Stimulated activated CD4-positive, alpha-beta T cell treated with anti-CD3 and anti-CD28 coated beads, Interleukin-1b, Interleukin-23, amount 100 ng/mL, for 4 hours (primary cell): ENCODE measurements at places on chromosomes 2 and 18.

GRCh38 chr18:23883277-23883790, 131.2 kb upstream of the TTC39C start:
- no peak for DNase-seq

- no peak for DNase-seq
Observed at GRCh38 chr2:119820275-119820674, 60.6 kb downstream of the PTPN4 start.

DNA sequence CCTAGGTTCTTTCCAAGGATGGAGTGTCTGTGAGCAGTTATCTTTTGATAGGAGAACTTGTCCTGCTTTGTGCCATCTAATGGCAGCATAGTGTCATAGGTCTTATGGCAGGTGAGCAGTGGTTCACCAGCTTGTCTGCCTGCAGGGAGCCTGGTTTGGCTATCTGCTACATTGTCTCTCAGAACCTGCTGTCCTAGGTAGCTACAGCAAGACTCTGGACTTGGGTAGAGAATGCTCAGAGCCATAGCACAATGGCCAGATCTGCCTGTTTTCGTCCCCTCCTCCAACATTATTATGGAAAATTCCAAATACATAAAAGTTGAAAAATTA, 28.3 kb downstream of the AGFG1 start:
- DNase-seq = no peak

DNA sequence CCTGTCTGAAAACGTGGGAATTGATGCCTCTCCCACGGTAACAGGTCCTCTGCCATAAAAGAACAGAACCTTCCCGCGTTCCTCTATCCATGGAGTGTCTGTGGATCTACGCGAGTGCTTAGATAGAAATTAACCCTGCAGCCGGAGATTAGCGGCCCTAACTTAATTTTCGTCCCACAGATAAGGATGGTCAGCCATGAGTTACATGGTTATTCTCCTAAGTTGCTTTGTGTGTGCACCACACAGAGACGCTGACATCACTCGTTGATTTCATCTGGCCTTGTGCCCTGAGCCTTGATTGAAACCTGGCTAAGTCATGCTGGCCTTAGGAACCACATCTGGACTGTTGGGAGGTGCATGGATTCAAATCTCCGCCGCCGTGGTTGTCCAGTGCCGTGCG, 132.1 kb downstream of the GBX2 start:
- DNase-seq = no peak

GRCh38 chr2:167406558-167406957, 518.3 kb downstream of the XIRP2 start:
- DNase-seq = no peak

DNA sequence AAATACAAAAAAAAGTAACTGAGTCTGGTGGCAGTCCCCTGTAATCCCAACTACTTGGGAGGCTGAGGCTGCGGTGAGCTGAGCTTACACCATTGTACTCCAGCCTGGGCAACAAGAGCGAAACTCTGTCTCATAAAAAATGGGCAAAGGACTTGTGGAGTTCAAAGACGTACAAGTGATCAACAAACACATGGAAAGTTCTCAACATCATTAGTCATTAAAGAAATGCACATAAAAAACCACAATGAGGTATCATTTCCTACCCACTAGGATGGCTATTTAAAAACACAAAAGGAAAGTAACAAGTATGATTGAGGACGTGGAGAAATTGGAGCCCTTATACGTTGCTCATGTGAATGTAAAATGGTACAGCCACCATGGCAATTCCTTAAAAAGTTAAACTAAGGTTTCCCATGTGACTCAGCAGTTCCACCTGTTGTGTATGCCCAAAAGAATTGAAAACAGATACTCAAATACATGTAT, 52.3 kb downstream of the RAB10 start:
- DNase-seq = no peak

- DNase-seq = no peak
Observed at GRCh38 chr18:44758861-44759631, 78.4 kb downstream of the SETBP1 start.

DNA sequence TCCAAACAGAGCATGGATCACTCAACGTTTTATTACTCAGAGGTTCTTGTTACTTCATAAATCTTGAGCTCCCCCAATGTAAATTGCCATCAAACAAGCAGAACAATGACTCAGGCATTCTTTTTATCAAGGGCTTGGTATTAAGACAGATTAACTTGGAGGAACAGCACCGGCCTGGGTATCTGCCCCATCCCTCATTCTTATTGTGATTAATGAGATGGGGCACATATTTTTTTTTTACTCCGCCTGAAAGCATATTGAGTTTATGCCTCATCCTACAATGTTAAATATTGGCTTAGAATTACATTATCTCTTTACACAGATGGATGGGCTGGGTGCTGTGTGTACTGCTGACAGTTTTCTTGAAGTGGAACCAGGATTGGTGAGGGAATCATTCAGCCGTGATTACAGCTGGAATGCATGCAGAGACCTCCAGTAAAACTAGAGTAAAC, 387.3 kb downstream of the CLIP4 start:
- no peak for DNase-seq

- no peak for DNase-seq
Observed at GRCh38 chr18:46426021-46426678, 230.9 kb downstream of the LOXHD1 start.
